Stomach (tissue), 19 donors: ENCODE measurements at places on chromosomes 7 and 10. TPM values are rescaled to one million over a fixed set of nuclear protein-coding genes. Genes with fewer than 3 reads are reported as not detected.

DNA sequence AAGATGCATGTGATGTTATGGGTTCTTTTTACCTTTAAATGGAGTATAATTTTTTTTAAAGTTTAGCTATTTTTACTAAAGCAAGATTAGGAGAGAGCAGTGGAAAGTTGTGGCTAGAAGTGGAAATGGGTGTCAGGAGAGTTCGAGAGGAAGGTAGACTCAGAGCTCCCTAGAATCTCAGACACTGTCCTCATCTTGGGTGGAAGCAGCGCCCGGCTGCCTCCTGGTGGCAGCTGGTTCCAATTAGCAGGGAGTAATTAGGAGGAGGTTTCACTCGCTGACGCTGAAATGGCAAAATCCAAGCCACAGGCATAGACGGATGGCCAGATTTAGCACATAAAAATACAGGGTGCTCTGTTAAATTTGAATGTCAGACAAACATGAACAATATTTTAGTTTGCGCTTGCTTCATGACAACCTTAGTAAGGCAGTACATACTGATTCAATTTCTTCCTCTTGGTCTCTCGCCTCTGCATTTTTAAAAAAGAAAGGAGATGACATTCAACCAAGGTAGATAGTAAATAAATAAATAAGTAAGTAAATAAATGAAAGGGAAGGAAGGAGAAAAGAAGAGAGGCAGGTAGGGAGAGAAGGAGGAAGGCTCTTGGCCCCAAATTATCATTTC, 58.5 kb downstream of the LGI1 start:
- no peaks in the 10 kb centered on the region for H3K36me3 ChIP-seq
- peak; percentile 87 for DNase-seq
- no peak overlapping the region for H3K27ac ChIP-seq
- peak overlapping the region; percentile 8 for H3K4me3 ChIP-seq

DNA sequence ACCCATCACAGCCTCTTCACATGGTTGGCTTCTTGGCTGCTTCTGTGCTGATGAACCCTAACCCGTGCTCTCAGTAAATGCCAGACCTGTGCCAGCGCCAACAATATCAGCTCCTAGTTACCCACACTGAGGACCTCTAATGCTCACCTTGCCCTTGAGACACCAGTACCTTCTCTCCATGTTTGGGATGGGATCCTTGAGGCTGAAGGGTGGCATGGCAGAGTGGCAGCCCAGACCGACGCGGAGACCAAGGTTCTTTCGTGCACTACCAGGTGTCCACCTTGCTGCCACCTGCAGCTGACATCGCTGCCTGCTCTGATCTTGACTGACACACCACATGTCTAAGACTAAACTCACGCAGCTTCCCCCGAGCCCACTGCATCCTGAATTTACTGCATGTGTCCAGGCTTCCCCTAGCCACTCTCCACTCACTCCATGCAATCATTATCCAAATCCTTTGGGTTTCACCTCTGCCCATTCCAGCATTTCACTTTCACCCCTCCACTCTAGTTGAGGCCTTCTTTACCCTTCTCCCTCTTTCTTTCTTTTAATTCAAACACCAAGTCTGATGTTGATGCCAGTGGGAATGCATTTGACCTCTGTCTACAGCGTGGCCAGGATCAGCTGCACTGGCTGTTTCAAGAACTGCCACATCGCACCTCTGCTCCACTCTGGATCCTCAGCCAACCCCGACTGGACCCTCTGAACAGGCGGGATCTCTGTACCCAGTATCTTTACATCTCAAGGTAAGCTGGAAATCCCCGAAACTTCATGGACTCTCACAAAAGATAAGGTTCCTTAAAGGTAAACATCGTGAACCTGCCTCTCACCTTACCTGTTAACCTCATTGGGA, 294.9 kb downstream of the GLRX3 start:
- no peak overlapping the region for H3K4me3 ChIP-seq
- H3K36me3 ChIP-seq = no peaks in the 10 kb centered on the region
- no peak for DNase-seq
- H3K4me1 ChIP-seq = no peaks in the 10 kb centered on the region

DNA sequence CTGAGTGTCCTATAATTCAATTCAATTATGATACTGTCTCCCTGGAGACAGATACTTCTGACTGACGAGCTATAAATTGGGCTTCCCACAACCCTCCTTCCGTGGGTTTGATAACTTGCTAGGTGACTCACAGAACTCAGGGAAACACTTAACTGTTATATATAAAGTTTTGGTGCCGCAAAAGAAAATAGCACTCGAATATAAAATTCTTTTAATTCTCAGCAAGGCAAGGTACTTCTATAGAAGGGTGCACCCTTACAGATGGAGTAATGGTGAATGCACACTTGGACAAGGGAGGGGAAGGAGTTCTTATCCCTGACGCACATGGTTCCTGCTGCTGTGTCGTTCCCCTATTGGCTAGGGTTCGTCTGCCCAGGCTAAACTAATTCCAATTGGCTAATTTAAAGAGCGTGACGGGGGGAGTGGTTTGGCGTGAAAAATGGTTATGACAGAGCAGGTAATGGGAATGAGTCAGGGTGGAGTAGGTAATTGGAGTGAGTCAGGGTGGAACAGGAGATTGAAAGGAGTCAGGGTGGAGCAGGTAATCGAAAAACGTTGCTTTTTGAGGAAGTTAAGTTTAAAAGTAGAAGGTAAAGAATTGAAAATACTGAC, 20.8 kb upstream of the GHITM start:
- no peaks in the 10 kb centered on the region for H3K36me3 ChIP-seq
- H3K27ac ChIP-seq = no peak overlapping the region
- DNase-seq = no peak
- H3K4me3 ChIP-seq = no peak overlapping the region

DNA sequence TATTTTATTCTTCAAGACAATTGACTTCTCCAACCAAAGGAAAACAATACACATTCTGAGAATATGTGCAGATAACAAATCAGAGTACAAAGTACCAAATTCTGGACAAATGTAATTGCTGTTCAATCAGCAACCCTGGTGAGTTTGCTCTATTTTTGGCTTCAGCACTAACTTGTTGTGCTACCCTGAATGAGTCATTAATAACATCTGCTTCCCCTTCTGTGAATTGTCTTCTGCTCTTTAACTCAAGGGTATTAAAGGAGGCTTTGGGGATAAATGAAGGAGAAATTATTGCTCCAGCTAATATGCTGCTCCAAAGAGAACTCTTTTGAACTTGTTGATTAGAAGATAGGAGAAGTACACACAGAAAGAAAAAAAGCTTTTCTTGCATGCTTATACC, 459.3 kb downstream of the HTR7 start:
- H3K4me1 ChIP-seq = no peaks in the 10 kb centered on the region
- no peak overlapping the region for H3K4me3 ChIP-seq
- no peak for DNase-seq
- H3K27me3 ChIP-seq = no peaks in the 10 kb centered on the region
- H3K36me3 ChIP-seq = no peaks in the 10 kb centered on the region

GRCh38 chr7:92699966-92700514, 109.8 kb upstream of the FAM133B start:
- no peaks in the 10 kb centered on the region for H3K27me3 ChIP-seq
- peak overlapping the region; percentile 90 for H3K27ac ChIP-seq
- DNase-seq = no peak
- no peak overlapping the region for H3K4me3 ChIP-seq
- H3K4me1 ChIP-seq = peaks cover 51% of the 10 kb centered on the region

GRCh38 chr7:144508702-144509101, 105.2 kb upstream of the NOBOX start:
- no peak for DNase-seq
- no peak overlapping the region for H3K4me3 ChIP-seq
- H3K27me3 ChIP-seq = no peaks in the 10 kb centered on the region
- no peak overlapping the region for H3K27ac ChIP-seq
- no peaks in the 10 kb centered on the region for H3K4me1 ChIP-seq

DNA sequence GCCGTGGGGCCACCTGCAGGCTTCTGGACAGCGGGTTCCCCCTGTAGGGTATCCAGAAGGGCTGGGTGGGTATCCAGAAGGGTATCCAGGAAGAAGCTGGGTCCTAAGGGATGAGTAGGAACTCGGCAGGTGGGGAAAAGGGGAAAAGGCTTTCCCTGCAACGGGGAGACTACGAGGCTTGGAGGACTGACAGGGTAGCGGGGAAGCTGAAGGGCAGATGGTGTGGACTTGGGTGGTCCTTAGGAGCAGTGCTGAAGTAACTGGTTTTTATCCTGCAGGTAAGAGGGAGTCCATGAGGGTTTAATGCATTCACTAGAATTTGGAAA, 525 bp downstream of the UBE2D4 start:
- H3K36me3 ChIP-seq = no peaks in the 10 kb centered on the region
- H3K4me1 ChIP-seq = peaks cover 20% of the 10 kb centered on the region
- DNase-seq = no peak
- H3K4me3 ChIP-seq = peak overlapping the region; percentile 62
- H3K27ac ChIP-seq = peak overlapping the region; percentile 98

GRCh38 chr7:46003896-46004875, 83.1 kb upstream of the IGFBP3 start:
- no peak overlapping the region for H3K4me3 ChIP-seq
- H3K4me1 ChIP-seq = no peaks in the 10 kb centered on the region
- H3K36me3 ChIP-seq = no peaks in the 10 kb centered on the region
- no peak for DNase-seq

GRCh38 chr10:104966563-104967297, 325.6 kb downstream of the SORCS3 start:
- H3K36me3 ChIP-seq = no peaks in the 10 kb centered on the region
- no peak for DNase-seq
- H3K27me3 ChIP-seq = no peaks in the 10 kb centered on the region
- no peak overlapping the region for H3K27ac ChIP-seq

DNA sequence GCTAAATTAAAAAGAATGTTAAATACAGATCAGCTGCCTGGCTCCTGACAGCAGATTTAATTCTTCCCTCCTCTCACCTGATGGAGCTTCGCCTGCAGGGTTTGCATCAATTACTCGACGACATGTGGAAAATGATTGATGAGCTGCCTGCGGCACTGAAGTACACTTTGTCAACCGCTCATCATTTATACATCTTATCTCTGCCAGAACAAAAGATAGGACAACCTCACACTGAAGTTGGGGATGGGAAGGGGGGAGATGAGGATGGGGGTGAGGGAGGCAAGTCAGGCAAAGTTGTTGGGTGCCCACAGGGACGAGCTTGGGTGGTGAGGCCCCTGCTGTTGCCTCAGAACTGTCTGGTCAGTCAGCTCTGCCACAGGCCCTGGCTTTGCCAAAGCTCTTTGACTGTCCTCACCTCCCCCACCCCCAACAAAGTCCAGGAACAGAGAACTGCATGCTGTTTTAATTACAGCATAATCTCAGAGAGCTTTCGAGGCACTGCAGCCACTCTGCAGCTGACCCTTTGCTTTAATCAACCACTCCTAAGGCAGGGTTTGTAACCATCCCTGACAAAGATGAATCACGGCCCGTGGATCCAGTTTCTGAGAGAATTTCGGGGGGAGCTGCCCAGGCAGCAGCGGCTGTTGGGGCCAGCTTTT, 702.3 kb downstream of the LRMDA start:
- H3K27me3 ChIP-seq = no peaks in the 10 kb centered on the region
- no peak for DNase-seq
- no peak overlapping the region for H3K27ac ChIP-seq
- no peak overlapping the region for H3K4me3 ChIP-seq

- H3K4me1 ChIP-seq = peaks cover 30% of the 10 kb centered on the region
- no peak overlapping the region for H3K27ac ChIP-seq
- no peak for DNase-seq
- H3K27me3 ChIP-seq = no peaks in the 10 kb centered on the region
Observed at GRCh38 chr10:103551619-103552602, 58.4 kb downstream of the NEURL1 start.

DNA sequence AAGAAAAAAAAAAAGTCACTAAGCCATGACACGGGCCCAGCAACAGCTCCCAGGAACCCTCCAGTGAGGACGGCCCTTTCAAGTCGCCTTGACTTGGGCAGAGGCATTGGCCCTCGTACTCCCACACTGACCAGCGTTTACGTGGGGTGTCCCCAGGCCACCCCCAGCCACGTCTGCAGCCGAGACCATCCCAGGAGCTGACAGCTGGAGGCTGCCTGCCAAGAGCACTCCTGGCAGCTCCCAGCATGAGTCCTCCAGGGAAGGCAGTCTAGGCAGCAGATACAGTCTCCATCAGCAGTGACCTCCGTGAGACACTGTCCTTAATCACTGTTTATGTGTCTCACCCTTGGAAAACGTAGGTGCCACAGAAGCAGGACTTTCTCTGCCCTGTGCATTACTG, 86.5 kb downstream of the PROSER2 start:
- no peak for DNase-seq
- no peaks in the 10 kb centered on the region for H3K4me1 ChIP-seq
- H3K4me3 ChIP-seq = no peak overlapping the region
- H3K36me3 ChIP-seq = no peaks in the 10 kb centered on the region
- no peaks in the 10 kb centered on the region for H3K27me3 ChIP-seq

- H3K4me3 ChIP-seq = no peak overlapping the region
- H3K4me1 ChIP-seq = no peaks in the 10 kb centered on the region
- no peak for DNase-seq
- no peaks in the 10 kb centered on the region for H3K36me3 ChIP-seq
- no peak overlapping the region for H3K27ac ChIP-seq
Observed at GRCh38 chr10:121683366-121683765, 85.1 kb upstream of the FGFR2 start.

DNA sequence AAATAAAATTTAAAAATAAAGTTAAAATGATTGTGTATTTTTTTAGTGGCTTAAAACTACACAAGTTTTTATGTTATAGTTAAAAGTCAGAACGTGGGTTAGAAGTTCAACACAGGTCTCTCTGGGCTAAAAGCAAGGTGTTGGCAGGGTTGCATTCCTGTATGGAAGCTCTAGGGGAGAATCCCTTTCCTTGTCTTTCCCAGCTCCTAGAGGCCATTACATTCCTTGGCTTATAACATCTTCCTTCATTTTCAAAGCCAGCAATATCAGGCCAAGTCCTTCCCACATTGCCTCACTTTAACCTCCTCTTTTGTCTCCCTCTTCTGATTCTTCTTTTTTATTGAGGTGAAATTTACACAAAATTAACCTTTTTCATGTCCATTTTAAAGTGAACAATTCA, 52.4 kb upstream of the EEPD1 start:
- no peak for DNase-seq
- H3K36me3 ChIP-seq = no peaks in the 10 kb centered on the region
- H3K4me1 ChIP-seq = no peaks in the 10 kb centered on the region
- H3K27ac ChIP-seq = no peak overlapping the region
- H3K4me3 ChIP-seq = no peak overlapping the region

DNA sequence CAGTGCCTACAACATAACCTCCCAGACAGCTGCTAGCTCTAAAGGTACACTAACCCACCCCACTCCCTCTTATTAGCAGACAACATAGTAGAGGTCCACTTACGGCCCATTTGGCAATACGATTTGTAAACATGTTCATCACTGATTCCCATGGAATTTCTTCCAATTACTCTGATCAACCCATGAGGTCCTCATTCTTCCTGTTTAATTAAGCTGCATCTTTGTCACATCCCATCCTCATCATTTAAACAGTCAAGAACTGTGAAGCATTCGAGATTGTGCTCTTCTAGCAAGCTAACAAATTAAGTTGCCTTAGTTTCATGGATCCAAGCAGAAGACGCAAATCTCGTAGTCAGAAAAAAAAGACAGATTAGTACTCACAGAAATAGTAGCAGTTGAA, 622.2 kb upstream of the VSTM2A start:
- H3K27ac ChIP-seq = no peak overlapping the region
- H3K4me3 ChIP-seq = no peak overlapping the region
- no peaks in the 10 kb centered on the region for H3K4me1 ChIP-seq
- no peaks in the 10 kb centered on the region for H3K36me3 ChIP-seq
- no peak for DNase-seq

Gene BICC1
- polyA plus RNA-seq = 1.6 TPM

Gene RBP3
- not detected for polyA plus RNA-seq

Gene TSPAN13
- polyA plus RNA-seq = 41.5 TPM

Gene PRF1
- 1.4 TPM for polyA plus RNA-seq
